AG10803 (cell line): ENCODE measurements at places on chromosomes 1 and 21.
A peak's percentile ranks its signal among the peaks of the same experiment; 100 is the strongest.

DNA sequence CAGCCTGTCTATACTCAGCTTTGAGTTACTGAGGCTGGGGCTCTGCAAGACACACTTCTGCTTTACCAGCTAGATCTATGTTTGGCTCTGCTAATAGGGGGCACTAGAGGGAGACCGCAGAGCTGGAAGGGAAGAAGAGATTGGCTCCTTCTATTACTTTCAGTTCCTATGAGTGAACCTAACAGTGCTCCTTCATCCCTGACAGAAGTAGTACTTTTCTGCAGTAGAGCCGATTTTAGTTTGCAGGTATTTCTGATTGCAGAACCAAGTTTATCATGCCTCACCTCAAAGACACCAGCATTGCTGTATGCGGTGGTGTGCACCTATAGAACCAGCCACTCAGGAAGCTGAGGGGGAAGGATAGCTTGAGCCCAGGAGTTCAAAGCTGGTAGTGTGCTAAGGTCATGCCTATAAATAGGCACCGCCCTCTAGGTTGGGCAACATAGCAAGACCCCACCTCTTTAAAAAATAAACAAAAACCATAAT lies 5.7 kb upstream of the ZDHHC18 start:
- no peak for DNase-seq

GRCh38 chr1:246267896-246268295 lies 239.2 kb downstream of the SMYD3 start:
- no peak for DNase-seq

GRCh38 chr1:90834886-90835660 lies 118.0 kb upstream of the BARHL2 start:
- peak; percentile 34 for DNase-seq

- no peak for DNase-seq
Observed at GRCh38 chr1:67072749-67073148, 18.8 kb upstream of the SLC35D1 start.

DNA sequence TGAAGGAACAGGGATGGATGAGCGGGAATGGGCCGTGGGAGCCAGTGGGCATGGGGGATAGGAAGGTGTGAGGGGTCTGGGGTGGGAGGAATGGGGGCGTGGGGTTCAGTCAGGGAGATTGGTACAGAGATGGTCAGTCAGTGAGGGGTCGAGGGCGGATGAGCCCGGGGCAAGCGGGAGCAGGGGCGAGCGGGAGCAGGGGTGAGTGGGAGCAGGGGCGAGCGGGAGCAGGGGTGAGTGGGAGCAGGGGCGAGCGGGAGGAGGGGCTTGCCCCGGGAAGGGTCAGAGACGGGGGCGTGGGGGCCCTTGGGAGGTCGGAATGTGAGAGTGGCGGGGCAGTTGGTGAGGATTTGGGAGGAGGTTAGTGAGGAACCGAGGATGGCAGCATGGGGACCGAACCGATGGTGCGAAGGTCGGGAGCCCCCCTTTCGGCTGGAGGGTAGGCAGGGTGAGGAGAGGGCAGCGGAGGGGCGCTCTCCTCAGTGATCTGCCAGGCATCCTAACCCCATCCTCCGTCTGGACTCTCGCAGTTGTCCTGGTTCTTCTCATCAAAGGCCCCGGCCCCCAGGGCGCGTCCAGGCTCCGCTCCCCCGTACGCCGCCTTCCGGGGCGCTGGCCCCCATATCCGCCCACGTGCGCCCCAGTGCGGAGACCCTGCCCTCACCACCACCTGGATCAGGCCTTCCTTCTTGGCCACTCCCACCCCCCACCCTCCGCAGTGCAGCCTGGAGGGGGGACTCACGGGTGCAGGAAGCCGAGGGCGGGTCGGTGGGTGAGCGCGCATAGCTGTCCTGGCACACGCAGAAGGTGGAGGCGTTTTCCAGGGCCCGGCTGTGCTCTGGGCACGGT lies 11.2 kb downstream of the EPHA10 start:
- DNase-seq = no peak

- no peak for DNase-seq
Observed at GRCh38 chr1:206695733-206696132, 11.0 kb downstream of the MAPKAPK2 start.

GRCh38 chr1:96473791-96474434 lies 247.7 kb upstream of the PTBP2 start:
- peak; percentile 9 for DNase-seq

GRCh38 chr1:117664314-117664713 lies 58.5 kb downstream of the TENT5C start:
- no peak for DNase-seq

DNA sequence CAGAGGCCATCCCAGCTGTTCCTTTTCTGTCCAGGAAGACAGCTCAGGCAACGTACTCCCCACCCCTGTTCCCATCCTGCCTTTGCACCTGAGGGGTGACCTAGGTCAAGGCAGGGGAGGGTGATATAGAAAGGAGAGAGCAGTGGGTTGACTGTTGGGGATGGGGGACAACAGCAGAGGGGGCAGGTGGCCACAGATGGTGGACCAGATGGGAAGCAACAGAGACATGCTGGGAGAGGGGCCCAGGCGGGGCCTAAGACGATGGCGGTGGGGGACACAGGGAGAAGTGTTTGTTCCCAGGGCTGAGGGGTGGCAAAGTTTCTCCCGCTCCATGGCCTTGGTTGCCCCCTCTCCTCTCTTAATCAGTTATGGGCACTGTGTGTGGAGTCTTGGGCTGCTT lies 6.3 kb downstream of the CELSR2 start:
- no peak for DNase-seq

GRCh38 chr1:230507666-230508402 lies 81.7 kb upstream of the PGBD5 start:
- DNase-seq = peak; percentile 46

DNA sequence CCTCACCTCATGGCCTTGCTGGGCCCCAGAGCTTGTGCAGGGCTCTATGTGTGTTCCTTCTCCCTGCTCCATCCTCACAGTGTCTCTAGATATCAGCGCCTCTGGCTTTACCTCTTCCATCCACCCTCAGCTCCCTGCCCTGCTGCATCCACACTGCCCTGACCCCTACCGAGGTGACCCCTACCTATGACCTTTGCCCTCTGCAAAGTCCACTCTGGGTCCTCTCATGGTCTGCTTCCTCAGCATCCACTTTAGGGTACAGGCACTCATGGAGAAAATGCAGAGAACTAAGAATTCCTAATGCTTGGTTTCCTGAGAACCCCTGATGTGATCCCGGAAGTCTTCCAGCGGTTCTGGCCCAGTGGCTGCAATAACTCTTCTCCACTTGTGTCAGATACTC lies 46.9 kb upstream of the PAXBP1 start:
- no peak for DNase-seq

DNA sequence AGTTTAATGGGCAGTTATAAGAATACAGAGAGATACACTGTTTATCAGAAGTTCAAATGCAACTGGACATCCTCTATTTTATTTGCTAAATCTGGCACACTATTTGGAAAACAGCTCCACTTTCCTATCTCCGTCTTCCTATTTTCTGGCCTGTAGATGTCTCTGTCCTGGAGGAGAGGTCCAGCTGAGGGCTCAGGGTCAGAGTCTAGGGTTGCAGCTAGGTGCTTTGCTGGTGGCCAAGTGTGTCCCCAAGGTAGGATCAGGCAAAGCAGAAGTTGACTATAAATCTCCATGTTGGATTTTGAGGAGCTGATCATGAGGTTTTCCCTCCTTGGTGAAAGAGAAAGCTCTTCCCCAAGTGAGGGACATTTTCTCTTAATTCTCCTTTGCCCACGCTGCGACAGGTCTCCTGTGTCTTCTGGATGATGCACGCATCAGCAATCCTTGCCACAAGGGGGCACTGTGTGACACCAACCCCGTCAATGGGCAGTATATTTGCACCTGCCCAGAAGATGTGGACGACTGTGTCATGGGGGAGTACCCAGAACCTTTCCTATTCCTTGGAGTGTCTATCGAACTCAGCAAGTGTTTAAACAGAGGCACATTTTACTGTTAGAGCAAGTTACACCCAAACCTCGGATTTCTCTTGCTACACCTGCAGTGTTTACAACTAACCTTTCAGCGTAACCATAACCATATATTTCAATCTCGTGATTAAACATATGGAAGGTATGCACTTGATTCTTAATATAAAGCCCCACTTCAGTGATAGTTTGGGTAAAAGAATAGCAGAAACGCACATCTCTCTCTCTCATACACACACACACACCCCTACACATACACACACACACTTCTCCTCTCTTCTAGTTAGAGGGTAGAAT lies 10.2 kb downstream of the ADAM30 start:
- peak; percentile 30 for DNase-seq

DNA sequence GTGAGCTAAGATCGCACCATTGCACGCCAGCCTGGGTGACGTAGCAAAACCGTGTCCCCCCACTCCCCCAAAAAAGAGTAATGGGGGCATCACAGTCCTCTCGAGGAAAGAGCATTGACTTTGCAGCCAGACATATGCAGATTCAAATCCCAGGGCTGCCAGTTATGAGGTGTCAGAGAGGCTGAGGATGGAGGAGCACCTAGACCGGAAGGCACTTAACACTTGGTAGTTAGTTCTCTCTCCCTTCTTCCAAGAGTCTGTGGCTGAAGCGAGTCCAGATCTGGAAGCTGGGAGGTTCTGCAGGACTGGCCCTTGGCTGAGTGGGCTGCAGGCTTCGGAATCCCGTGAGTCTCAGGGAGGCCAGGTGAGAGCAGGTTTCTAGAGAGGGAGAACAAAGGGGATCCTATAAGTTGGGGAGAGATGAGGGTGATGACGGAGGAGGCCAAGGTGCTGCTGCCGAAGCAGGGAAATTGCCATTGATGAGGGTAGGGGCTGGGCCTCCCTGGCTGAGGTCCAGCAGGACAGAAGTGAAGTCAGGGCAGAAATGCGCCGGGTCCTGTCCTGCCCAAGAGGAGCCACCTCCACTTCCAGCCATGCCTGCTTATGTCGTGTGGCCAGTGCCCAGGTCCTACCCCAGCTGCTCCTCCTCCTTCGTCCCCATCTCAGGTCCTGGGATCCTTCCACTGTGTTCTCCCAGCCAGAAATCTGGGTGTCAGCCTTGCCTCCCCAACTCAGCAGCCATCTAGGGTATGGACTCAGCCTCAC lies 13.3 kb upstream of the SPOCD1 start:
- DNase-seq = no peak

DNA sequence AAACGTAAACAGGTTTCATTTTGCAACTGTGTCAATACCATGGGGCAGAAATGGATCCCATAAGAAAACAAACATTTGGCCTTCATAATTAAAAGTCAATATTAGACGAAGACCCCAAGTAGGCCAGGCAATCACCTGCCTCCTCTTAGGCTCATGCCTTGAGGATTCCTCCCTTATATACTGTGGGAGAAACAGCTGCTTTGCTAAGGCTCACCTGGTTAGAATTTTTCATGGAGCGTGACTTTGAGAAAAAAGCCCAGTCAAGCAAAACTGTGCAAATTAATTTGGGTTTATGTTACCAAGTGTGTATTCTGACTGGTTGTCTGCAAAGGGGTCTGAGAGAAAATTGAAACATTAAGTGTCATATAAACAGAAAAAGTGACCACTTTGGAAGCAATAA lies 605.3 kb upstream of the USP24 start:
- no peak for DNase-seq

- DNase-seq = no peak
Observed at GRCh38 chr21:40672602-40673001, 174.4 kb downstream of the DSCAM start.

DNA sequence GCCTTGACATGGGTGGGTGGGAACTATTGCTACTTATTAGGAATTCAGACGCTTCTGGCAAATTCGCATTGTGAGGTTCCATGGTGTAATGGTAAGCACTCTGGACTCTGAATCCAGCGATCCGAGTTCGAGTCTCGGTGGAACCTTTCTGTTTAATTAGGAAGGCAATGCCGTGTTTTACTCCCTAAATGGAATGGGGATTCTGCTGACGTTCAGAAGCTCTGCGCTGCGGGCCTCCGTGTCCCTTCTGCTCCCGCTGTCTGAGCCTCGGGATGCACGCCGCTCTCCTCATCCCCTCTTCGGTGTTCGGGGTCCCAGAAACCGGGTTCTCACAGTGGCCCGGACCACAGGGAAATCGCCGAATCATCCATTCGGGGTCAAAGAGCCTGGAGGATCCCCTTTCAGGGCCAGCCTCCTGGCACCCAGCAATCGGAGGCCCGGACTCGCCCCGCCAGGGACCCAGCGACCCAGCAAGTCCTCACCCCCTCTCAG lies 280.3 kb downstream of the FAM72C start:
- DNase-seq = peak; percentile 9

GRCh38 chr21:45125357-45125756 lies 51.0 kb downstream of the ADARB1 start:
- DNase-seq = no peak

DNA sequence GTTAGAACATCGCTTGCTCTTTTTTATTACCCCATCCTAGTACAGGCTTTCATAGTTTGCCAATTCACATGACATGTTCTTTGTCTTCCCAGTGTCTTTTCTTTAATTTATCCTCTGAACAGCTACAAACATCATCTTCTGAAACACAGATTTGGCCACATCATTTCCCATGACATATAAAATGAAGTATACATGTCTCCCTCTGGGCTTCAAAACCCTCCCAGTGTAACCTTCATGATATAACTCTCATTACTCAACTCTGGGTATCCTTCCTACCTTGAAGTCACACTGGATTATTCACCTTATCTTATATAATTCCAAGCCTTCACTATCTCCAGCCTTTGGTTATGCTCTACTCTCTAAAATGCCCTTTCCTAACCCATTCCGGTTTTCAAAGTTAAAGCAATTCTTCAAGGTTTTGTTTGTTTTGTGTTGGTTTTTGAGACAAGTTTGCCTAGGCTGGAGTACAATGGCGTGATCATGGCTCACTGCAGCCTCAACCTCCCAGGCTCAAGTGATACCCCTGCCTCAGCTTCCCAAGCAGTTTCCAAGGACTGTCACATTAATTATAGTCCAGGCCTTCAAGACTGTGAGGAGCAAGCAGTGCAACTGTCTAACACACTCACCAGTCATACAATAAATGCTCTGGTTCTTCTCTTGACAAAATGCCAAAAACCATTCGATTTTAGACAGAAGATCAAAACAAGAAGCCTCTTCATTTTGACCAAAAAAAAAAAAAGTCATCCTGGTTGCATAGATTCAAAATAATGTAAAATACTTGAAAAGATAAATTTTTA lies 5.8 kb downstream of the RGS1 start:
- DNase-seq = no peak

- DNase-seq = no peak
Observed at GRCh38 chr1:158830904-158831507, at the start of gene MNDA. Gene MNDA, plus strand, starts transcription at chr1:158831351. Its CDS starts 10,803 bp downstream, at chr1:158842154.

- DNase-seq = peak; percentile 8
Observed at GRCh38 chr1:151720974-151721787, at the start of gene RIIAD1. Gene RIIAD1, plus strand, starts transcription at chr1:151721522. Its CDS starts 15 bp downstream, at chr1:151721537.

DNA sequence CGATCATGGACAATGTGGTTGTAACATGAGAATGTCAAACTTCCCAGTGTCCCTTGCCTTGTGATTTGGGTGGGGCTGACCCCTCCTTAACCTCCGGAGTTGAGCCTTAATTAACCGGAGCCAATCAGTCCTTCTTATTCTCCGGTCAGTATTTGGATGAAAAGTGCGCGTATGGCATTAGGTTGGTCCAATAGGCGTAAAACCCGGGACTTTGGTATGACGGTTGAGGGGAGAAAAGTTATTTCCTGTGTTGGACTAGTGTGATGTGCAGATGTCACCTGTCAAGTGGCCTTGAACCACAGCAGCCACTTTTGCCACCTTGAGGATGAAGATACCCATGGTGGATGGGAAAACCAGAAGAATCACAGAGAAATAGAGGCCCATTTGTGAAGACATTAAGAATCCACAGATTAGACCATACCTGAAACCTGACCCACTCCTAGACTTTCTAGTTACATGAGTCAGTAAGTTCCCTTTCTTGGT lies 5.1 kb downstream of the PAFAH2 start:
- DNase-seq = no peak

GRCh38 chr1:115326419-115326818 lies 11.6 kb downstream of the NGF start:
- no peak for DNase-seq
